ENCODE measurements at places on chromosomes 1 and 21. TPM values are rescaled to one million over a fixed set of nuclear protein-coding genes. Genes with fewer than 3 reads are reported as not detected.

The RGL1 gene
- 48.9 TPM for total RNA-seq

The TDRD5 gene
- not detected for total RNA-seq

The EDEM3 gene
- 56.0 TPM for total RNA-seq

The CR1L gene
- total RNA-seq, result not detected

The CYP4A11 gene
- not detected for total RNA-seq

The LBR gene
- 157 TPM for total RNA-seq

The PLA2G2F gene
- not detected for total RNA-seq
